Activated CD8-positive, alpha-beta memory T cell treated with anti-CD3 and anti-CD28 coated beads for 48 hours (primary cell): ENCODE measurements at places on chromosomes 3 and 15.

DNA sequence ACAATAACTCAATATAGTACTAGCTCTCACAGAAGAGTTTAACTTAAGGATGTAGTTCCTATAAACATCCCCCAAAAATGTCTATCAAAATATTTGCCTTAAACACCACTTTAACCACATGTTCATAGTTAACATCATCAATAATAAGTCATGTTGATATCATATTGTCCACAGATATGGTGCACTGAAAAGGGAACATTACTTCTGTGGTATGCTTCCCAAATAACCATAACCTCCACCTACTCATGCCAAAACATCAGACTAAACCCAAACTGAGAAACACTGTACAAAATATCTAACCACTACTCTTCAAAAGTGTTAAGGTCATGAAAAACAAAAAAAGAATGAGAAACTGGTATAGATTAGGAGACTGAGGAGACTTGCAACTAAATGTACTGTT, 32.9 kb downstream of the SLC4A7 start:
- DNase-seq: no peak

- DNase-seq: no peak
Measured at GRCh38 chr3:37953707-37954394, 36.7 kb upstream of the VILL start.

DNA sequence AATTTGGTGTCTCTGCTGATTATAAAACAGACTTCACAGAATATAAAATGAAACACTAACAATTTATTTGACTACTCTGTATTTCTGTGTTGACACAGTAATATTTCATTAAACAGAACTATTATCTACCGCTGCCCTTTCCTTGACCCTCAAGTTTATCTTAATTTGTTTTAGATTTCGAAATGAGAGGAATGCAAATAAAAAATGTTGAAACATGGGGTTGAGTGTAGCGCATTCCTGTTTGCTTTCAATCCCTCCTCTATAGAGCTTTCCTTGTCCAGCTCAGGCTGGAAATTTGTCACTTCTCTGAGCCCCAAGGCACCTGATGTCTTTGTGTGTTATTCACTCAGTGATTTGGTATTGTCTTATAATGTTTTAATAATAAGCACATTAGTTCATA, 550.2 kb downstream of the ZBBX start:
- DNase-seq: no peak

DNA sequence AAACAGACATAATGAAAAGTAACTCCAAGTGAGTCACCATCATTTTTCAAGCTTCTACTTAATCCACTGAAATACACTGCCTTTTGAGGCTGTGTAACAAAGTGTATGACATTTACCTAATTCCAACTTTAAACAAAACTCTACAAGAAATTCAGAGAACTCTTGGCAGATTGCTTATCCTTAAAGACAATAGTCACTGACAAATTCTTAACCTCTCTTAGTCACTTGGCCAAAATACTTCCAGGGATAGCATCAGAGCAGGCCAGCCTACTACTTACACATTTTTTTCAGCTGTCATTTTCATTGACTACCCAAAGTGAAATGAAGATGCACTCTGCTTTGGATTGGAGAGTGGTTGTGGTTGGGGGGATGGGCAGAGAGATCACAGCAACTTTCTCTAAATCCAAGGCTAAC, 3.6 kb downstream of the WWTR1 start:
- DNase-seq: no peak

DNA sequence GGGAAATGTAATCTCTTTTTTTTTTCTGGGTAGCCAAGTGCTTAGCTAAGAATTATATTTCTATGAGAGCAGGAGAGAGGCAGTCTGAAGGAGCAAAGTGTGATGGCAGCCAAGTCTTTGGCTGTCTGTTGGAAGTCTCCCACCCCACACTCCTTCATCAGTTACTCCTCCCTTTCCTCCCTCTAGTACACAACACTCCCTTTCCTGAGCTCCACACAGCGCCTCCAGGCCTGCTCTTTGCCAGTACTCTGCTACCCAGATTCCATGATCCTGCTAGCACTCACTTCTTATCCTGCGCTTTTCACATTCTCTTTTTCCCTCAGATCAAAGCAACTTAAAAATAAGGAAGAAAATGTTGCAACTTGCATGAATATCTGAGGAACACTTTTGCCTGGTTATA, 37.4 kb upstream of the SNRK start:
- DNase-seq: no peak

DNA sequence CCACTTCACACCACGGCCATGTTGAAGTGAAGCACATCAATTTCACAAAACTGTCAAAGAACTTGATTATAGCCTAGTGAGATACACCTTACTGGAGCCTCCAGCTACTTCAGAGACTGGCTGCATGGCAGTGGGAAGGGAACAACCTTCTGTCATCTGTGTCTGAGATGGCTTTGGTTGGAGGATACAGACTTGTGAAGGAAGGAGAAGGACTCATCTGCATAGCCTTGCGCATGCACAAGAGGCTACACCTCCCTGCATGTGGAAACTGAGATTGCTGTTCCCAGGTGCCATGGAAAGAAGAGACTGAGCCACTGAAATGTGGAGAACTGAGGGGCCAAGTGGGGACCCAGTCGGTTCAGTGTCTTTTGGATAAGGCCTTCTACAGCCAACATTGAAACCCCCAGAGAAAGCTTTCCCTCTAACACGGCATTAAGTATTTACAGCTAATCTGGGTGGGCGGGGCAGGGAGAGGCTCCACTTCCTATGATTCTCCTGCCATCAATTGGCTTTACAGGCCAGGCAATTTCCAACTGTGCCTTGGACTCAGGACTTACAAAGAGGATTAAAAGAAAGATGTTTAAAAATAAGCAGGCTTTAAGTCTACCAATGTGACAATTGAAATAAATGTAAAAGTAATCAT, 58.8 kb downstream of the IL16 start:
- DNase-seq: no peak

- no peak for DNase-seq
Measured at GRCh38 chr3:11282250-11283138, 10.3 kb downstream of the ATG7 start.

GRCh38 chr3:16759227-16759903, 125.4 kb upstream of the PLCL2 start:
- DNase-seq: no peak

DNA sequence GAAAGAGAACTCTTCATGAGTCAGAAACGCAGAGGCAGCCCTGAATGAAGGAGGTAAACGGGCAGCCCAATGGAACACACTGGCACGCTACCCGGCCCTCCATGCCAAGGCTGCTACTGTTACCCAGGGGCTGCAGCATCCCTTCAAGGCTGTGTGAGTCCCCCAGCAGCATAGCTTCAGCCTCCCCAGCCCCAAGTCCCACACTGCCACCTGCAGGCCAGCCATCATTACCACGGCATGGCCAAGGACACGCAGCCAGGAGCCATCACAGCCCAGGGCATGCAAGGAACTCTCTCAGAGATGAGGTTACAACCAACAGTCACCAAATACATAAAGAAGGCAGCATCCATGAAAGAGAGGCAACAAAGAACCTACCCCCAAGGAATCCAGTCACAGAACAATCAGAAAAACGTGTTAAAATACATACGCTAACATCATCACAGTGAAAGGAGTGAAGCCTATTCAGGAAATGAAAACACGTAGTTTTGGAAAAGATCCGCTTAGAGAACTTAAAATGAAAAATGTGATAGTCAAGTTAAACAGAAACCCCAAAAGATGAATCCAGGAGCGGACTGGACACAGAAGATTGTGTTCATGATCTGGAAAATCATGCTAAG, 22.4 kb downstream of the PLA2G4F start:
- DNase-seq: peak; percentile 27
